ENCODE measurements at places on chromosomes 11 and 22.
A peak's percentile ranks its signal among the peaks of the same experiment; 100 is the strongest.

- DNase-seq: no peak
Measured at GRCh38 chr11:72190631-72191071, 1.3 kb upstream of the FOLR1 start.

- no peak for DNase-seq
Measured at GRCh38 chr11:114929351-114930000, 251.1 kb downstream of the NXPE2 start.

DNA sequence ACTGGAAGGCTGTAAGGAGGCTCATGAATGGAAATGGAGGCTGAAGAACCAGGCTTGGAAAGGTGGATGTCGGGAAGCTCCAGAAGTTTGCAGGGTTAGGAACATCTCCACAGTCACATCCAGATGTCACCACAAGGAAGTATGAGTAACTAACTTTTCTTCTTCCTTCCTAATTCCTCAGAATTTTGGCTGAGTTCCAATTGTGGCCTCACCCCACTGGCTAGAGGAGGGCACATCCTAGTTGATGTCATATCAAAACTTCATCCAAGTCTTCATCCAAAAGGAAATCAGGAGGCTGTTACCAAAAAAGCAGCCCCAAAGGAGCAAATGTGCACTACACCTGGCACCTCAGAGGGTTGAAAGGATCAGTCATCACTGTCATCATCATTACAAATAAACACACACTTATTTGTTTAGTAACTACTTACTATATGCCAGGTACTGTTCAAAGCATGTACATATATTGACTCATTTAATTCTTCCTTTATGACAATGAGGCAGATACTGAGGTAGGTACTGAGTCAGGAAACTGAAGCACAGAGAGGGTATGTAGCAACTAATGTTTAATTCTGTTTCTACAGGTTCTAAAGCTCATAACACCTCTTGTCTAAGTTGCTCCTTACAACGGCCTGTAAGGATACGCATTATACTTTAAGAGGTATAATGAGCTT, 7.3 kb upstream of the PTPN5 start:
- no peak for DNase-seq

GRCh38 chr11:104764710-104765045, 133.6 kb downstream of the CASP12 start:
- DNase-seq: no peak

- DNase-seq: no peak
Measured at GRCh38 chr11:107427569-107428180, 29.9 kb downstream of the CWF19L2 start.

DNA sequence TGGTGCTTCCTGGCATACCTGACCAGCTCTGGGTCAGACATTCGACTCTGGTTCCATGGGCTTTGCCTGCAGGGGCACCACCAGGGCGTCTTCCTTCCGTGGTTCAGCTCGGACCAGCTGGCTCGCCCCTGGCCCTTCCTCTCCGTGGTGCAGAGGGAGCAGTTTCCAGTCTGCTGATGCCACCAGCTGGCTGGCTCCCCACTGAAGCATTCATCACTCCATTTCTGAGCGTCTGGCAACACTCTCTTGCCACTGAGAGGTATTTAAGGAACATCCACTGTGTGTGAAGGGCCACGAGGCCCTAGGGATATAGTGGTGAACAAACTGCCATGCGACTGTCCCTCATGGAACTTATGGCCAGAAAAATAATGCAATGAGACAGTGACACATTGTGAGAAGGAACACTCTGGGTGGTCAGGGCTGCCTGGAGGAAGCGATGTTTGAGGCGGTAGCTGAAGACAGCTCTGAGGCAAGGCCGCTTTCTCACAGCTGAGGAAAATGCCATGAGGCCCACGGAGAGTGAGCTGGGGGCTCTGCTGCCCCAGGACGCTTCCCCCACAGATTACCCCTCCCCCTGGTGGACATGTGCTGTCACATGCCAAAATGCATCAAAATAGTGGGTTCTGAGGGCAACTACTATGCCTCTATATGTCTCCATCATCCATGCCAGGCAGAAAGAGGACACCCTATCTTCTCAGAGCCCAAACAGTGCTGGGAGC, 44.9 kb upstream of the ARFGAP3 start:
- peak; percentile 30 for DNase-seq

DNA sequence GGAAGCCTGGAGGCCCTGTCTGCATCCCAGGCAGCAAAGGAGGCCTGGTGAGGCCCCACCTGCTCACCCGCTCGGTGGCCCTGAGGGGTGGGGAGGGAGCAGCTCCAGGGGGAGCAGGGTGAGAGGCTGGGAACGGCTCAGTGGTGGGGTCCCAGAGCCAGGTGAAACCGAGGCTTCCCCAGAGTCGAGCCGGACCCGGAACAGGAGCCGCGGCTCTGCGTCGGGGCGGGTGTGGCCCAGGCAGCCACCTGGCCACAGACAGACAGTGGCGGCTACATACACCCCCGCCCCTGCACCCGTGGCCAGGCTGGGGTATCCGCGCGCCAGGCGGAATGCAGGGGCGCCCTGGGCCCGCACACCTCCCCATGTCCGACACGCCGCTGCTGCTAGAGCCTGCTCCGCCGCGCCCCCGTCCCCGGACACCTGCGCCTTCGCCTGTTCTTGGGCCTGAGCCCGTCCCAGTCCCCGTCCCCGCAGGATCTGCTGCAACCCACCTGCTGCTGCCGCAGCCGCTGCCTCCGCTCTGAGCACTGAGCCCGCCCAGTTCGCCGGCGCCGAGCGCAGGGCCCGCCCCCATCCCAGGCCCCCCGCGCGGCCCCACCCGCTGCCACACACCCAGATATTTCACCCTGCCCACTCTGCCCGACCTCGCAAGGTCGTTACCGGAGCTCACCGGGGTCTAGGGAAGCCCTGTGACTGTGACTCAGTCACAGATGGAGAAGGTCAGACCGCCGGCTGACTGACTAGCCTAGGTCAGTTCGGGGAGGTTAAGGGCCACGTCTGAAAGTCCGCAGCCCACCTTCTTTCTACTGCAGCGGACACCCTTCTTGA, at the start of gene SLC7A4:
TSS of gene SLC7A4 (minus strand) at position 525 of the 831 bp plus-strand sequence. CDS start 749 bp downstream, outside the sequence.
- no peak for DNase-seq

- peak; percentile 39 for DNase-seq
Measured at GRCh38 chr22:27952091-27952490, 33.0 kb upstream of the PITPNB start.

DNA sequence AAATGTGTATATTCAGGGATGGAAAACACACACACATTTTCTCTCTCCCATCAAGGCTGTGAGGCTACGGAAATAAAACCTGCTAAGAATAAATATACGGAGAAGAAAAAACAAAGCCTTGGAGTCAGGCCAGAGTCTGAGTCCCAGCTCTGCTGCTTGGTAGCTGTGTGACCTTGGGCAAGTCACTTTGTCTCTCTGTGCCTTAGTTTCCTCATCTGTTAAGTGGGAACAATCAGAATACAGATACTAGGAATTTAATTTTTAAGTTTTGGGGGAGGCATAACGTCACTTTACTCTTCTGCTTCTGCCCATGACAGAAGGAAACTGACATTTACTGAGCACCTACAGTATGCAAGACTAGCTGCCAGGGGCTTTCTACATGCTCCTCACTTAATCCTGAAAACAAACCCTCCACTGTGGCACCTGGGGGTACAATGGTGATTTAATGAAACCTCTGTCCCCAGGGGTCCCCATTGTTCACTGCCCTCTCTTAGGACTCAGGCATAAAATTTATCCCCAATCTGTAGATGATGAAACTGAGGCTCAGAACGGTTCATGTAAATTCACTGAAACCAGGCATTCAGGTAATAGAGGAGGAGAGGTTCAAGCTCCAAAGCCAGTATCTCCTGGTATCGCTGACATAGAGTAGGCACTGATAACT, 131.9 kb upstream of the SERPIND1 start:
- DNase-seq: no peak

GRCh38 chr11:21534288-21534687, 658.6 kb upstream of the ANO5 start:
- DNase-seq: no peak

DNA sequence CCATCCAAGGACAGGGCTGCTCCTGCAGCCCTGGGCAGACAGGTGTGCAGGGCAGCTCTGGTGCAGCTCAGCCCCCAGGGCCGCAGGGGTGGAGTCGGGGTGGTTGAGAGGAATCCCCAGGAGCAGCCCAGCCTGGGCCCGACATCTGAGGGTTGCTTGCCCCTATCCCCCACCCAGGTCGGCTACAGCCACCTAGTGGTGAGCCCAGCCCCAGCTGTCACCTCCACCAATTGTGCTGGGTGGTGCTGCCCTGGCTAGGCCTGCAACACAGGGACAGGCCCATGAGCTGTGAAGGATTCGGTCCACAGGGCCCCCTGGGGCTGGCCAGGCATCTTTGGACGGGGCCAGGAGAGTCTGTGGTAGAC, 29.6 kb downstream of the RTN4R start:
- DNase-seq: no peak

DNA sequence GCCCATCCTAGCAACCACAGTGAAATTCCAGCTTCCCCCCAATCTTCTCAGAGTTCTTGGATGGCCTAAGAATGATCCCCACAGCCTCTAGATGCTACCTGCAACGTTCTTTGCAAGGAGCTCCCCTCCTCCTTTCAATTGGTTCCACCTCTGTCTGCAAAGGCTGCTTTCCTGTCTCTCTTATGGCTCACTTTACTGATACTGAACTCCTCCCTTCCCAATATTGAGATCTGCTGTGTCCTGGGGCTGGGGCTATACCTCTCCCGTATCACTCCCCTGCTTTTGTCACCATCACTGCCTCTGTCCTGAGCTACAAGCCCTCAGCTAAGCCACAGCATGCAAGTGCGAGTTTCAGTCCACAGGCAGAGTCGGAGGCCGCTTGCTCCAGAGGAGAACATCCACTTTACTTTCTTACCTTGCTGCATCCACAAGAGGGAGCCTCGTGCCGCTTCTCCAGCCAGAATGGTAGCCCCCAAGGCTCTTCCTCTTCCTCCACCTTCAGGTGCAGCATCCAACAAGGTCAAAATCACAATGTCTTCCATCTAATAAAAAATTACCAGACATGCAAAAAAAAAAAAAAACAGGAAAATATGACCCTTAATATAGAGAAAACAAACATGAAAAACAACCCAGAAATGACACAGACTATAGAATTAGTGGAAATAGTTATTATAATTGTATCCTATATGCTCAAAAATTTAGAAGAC, 48.6 kb upstream of the TMEM45B start:
- peak; percentile 3 for DNase-seq

- peak; percentile 10 for DNase-seq
Measured at GRCh38 chr11:74321487-74322188, 10.2 kb upstream of the P4HA3 start.

DNA sequence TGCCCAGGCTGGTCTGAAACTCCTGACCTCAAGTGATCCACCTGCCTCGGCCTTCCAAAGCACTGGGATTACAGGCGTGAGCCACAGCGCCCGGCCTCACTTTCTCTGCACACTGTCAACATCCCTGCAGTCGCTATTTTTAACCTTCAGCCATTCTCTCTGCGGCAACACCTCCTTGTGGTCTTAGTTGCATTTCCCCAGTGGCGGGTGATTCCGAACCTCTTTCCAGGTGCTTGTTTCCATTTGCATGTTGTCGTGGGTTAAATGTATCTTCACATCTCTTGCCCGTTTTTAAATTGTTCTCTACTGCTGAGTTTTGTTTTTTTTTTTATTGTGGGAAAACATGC, 2.2 kb upstream of the SCT start:
- no peak for DNase-seq

- DNase-seq: no peak
Measured at GRCh38 chr11:66002648-66003225, 434 bp downstream of the BANF1 start.
